CD14-positive monocyte (primary cell): ENCODE measurements at places on chromosomes 4 and X. TPM values are rescaled to one million over a fixed set of nuclear protein-coding genes. Genes with fewer than 3 reads are reported as not detected.

JAKMIP1 gene
- 0.08 TPM for polyA plus RNA-seq

CTAG2 gene
- not detected for polyA plus RNA-seq

GRCh38 chr4:71356924-71357663 is 18.3 kb downstream of the SLC4A4 start:
- no peak for DNase-seq

DNA sequence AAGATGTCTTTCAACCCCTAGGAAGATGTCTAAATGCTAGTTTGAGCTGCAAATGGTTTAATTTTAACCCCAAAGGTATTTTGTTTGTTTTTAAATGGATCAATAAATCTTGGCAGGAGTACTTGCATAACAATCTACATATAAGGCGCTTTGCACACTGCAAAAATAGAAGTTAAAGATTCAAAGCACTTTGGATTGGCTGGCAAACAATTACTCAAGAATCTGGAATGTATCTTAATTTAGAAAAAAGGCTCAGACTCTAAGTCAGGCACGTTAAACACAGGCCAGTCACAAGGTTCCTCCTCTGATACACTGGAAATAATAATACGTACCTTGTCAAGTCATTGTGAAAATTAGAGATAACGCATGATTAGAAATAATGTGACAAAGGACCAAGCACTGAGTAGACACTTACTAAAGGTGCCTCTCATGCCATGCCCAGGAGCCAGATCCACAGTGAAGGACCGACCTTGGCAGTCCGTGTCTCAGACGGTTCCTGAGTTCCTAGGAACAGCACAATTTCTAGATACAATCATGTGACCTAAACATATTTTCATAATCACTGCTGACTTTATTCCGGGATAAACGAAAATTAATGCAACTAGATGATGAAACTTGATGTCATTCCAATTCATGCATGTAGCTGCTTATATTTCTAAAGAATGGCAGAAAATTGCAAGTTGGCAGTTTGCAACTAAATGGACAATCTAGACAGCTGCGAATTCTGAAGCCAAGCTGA is 49.6 kb downstream of the PROM1 start:
- no peak for DNase-seq

GRCh38 chr4:134537701-134538100 is 336.1 kb upstream of the PABPC4L start:
- DNase-seq, result no peak

DNA sequence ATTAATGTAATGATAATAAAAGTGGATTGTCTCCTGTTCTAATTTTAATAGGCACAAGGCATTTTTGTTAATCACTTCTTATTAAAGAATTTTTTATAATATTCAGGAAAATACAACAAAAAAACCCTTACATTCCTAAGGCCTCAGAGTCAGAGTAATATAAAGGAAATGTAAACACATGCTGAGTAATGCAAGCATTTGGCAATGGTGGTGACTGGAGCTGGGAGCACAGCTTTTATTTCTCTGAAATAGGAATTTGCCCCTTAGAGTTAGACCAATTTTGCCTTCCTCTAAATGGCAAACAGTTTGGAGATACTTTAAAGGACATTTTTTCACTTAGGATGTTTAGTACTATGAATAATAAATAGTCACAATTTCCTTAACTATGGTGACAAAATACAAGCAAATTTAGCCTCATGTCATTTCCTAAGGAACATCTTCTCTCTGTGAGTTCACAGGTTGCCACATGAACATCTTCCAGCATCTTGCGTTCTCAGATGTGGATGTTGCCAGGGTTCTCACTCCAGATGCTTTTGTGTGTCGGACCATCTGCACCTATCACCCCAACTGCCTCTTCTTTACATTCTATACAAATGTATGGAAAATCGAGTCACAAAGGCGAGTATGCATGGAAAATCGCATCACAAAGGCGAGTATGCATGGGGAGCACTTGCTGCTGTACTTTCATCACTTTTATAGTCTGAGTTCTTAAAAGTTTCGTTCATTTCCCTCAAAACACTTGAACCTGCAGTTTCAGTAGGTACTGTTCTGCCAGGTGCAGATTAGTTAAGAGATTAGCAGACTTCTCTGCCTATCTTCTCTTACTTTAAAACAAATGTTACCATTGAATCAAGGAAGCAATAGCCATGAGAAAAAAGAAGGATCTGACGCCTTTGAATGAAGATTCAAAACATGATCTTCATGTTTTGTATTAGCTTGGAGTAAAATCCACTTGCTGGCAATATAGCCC is 15.9 kb upstream of the F11 start:
- DNase-seq, result no peak

DNA sequence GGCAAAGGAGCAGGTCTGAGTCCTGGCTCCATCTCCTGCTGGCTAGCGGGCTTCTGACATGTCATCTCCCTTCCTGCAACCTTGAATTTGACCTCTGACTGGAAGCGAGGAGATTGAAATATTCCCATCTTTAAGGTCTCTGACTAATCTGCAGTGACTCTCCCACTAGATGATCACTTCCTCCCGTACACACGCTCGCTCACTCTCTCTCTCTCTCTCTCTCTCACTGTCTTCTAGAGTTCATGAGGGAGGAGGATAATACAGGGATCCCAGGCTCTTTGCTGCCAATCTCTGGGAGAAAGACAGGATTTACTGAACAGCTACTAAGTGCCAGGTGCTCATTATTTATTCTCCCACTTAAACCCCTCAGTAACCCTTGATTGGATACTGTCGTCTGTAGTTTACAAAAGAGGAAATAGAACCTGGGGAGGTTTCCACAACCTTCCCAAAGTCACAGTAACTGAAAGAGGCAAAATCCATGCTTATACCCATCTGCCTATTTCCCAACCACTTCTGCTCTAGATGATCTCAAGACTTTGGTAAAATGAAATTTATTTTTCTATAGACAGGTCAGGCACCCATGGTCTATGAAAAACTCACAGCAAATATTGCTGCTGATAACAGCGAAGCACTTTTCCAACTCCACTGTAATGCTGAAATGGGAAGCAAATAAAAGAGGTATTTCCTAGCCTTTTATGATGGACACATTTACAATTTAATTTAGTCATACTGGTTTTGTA is 193.5 kb upstream of the C1QTNF7 start:
- peak; percentile 62 for DNase-seq

- no peak for DNase-seq
Observed at GRCh38 chr4:13537011-13537831, 7.1 kb downstream of the NKX3-2 start.

DNA sequence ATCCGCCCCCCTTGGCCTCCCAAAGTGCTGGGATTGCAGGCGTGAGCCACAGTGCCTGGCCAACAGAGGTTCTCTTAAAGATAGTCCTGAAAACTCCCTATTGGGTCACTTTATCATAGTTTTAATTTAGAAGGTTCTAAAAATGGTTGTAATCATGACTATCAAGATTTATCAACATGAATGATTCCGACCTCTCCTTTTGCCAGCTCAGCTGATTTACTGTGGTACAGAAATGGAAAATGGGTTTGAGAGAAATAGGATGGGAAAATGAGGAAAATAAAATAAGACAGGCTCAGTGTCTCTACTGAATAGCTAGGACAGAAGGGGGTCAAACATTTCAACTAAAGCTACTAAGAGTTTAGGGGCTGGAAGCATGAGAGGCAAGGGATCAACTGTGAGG is 28.2 kb upstream of the UGDH start:
- no peak for DNase-seq

- peak; percentile 61 for DNase-seq
Observed at GRCh38 chrX:53265771-53266574, 15.4 kb downstream of the IQSEC2 start.
